Vagina (tissue), 2 donors: ENCODE measurements at places on chromosomes 6 and 20.

DNA sequence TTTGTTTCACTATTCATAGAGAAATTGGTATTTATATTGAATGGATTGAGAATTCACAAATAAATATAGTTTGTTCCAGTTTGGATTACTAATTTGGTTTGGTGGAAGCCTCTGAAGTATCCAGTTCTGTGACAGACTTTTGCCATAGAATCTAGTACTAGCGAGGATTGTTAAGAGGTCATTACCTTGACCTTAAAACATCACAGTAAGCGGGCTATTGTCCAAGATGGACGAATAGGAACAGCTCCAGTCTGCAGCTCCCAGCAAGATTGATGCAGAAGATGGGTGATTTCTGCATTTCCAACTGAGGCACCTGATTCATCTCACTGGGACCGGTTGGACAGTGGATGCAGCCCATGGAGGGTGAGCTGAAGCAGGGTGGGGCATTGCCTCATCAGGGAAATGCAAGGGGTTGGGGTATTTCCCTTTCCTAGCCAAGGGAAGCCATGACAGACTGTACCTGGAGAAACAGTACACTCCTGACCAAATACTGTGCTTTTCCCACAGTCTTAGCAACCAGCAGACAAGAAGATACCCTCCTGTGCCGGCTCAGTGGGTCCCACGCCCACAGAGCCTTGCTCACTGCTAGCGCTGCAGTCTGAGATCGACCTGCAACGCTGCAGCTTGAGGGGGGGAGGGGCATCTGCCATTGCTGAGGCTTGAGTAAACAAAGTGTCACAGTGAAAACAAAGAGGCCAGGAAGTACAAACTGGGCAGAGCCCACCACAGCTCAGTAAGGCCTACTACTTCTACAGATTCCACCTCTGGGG is 66.4 kb upstream of the NEDD9 start:
- DNase-seq: no peak

DNA sequence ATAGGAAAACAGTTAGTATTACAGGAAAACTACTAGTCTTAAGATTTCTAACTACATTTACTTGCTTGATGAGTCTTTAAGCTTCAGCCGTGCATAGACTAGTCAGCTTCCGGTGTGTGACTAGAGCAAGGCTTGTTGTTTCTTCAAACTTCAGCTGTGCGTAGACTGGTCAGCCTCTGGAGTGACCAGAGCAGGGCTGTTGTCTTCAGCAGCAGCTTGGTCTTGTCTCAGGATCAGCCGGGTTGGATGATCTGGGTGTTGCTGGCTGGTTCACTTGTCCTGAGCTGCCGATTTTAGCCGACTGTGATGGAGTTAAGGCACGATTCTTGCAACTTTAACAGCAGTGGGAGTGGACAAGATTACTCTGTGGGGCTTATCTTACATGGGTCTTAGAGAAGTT is 44.7 kb downstream of the HLA-C start:
- no peak for DNase-seq

DNA sequence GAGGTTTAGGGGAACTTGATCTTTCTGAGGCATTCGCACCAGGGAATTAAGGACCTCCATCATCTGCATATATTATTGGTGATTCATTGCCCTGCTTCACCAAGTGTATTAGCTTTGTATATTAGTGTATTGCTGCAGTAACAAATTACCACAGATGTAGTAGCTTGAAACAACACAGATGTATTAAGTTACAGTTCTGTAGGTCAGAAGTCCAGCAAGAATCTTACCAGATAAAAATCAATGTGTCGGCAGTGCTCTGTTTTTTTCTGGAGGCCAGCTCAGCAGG is 65.8 kb downstream of the HMGN3 start:
- DNase-seq: no peak

DNA sequence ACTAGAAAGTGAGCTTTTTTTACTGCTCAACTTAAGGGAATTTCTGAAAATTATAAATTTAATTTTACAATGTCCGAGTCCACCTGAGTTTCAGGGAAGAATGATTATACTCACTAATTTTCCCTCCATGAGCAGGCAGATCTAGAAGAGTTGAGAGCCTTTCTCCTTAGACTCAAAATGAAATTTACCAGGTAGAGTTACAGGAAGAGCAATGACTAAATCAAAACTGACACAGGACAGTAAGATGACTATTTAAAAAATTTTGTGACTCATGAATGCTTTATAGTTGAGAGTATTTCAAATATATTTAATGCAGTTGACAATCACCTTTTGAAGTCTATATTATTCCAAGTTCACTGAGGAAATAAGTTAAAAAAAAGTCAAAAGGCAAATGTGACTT is 198.1 kb upstream of the NRSN1 start:
- DNase-seq: no peak

- DNase-seq: no peak
These were observed 102.1 kb upstream of the LAMP5 start for GRCh38 chr20:9412309-9412708.

DNA sequence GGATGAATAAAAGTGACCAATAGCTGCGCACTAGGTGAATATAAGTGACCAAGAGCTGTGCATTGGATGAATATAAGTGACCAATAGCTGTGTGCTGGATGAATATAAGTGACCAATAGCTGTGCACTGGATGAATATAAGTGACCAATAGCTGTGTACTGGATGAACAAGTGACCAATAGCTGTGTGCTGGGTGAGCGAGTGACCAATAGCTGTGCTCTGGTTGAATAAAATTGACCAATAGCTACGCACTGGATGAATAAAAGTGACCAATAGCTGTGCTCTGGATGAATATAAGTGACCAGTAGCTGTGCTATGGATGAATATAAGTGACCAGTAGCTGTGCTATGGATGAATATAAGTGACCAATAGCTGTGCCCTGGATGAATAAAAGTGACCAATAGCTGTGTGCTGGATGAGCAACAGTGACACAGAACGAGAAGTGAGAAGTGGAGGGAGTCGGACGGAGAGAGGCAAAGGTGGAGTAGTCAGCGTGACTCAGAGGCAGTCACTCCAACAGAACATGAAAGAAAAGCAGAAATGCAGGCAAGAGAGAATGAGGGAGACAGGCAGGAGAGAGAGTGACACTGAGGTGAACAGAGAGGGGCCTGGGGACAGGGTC is 38.5 kb downstream of the RBM38 start:
- no peak for DNase-seq
